ENCODE measurements at places on chromosomes 5 and 9.

DNA sequence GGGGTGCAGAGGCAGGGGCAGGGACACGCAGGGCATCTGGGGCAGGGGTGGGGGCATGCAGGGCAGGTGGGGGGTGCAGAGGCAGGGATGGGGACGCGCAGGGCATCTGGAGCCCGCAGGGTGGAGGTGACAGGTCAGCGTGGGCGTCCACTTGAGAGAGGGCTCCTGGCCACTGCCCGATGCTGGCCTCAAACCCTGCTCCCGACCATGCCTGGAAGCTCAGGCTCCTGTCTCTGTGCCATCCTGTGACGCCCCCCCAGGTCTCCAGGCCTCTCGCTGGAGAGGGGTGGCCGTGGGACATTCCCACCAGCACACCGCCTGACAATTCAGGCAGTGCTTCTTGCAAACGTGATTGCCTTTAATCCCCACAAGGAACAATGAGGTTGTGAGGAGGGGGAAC is 33.0 kb downstream of the ZDHHC11B start:
- DNase-seq, result no peak

DNA sequence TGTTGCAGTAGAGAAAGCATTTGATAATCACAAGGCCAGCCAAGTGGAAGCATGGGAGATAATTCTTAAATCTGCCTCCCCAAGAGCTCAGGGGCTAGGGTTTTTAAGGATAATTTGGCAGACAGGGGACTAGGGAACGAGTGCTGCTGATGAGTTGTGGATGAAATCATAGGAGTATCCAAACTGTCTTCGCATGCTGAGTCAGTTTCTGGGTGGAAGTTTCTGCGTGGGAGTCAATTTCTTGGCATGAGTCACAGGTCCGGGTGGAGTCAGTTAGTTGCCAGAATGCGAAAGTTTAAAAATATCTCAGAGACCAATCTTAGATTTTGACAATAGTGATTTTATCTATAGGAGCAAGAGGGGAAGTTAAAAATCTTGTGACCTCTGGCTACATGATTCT is 112.6 kb downstream of the TMC1 start:
- no peak for DNase-seq

GRCh38 chr9:125346080-125346732 is 84.6 kb downstream of the GAPVD1 start:
- no peak for DNase-seq

DNA sequence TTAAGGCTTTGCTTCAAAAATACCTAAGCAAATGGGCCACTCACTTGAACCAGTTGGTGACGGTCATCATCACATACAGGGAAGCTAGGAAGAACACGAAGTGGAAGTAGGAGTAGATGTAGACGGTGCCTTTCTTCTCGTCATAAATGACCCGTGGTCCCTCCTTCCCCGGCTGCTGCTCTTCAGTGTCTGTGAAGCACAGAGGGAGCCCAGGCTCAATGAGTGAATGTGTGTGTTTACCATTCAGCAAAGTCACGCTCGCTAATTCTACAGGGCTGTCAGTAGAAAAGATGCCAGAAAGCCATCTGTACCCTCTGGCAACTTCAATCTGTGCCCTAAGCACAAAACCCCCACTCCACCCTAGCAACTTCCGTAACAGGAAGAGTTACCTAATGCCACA is 109.8 kb downstream of the SERINC5 start:
- no peak for DNase-seq

- DNase-seq, result no peak
Measured at GRCh38 chr5:180807654-180808414, 5.2 kb upstream of the MGAT1 start.

- DNase-seq, result no peak
Measured at GRCh38 chr5:41748631-41749030, 121.6 kb downstream of the OXCT1 start.

DNA sequence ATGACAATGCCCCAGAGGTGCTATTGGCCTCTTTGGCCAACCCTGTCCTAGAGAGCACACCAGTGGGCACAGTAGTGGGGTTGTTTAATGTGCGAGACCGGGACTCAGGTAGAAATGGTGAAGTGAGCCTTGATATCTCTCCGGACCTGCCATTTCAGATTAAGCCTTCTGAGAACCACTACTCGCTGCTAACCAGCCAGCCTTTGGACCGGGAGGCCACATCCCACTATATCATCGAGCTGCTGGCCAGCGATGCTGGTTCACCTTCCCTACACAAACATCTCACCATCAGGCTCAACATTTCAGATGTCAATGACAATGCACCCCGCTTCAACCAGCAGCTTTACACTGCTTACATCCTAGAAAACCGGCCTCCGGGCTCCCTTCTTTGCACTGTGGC is 1.4 kb downstream of the PCDHGC5 start:
- DNase-seq, result no peak

- no peak for DNase-seq
Measured at GRCh38 chr5:157455057-157455456, 5.0 kb upstream of the NIPAL4 start.

DNA sequence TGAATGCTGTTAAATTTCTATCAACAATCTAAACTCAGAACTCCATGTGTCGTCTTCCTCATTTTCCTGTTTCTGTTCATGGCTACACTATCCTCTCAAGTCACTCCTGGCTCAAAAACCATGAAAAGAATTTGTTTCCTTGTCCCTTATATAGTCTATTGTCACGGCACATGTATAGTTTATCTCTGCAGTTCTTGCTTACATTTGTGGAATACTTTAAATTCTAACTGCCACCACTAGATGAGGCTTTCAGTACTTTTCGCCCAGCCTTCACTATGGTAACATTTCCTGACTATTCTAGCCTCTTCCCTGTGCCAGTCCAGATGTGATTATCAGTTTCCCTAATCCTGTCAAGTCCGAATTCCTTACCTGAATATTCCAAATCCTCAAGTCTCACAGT is 34.6 kb downstream of the PKD2L2 start:
- no peak for DNase-seq

DNA sequence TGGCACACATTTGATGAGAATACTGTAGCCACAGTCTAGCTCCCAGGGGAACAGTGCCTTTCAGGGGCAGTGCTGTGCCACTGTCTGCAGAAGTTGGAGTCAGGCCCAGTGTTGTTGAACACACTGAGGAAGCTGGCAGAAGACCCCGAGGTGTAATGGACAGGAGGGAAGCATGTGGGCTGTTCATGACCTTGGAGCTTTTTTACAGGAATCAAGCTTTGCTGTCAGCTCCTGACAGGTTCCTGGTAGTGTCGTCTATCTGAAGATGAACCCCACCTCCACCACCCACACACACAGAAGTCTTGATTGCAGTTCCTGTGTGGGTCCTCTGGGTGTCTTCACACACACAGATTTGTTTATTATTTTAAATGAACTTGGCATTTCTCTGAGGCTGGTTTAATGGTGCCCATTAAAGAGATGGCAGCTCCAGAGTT is 40.3 kb upstream of the TNFAIP8 start:
- peak; percentile 45 for DNase-seq

DNA sequence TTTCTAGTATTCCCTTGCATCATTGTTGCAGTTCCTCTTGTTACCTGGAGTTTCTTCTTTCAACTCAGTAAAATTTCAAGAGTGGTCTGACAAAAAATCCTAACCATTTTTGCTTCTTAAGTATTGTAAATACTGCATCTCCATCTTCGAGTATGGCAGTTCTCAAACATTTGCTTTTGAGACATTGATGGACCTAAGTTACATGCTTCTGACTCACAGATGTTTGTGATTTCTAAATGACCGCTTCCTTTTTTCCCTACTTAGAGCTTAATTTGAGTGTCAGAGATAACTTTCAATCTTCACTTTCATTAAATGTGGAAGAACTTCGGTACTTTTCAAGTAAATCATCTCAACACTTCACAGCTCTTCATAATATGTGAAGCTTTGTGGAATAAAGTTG is 4.2 kb downstream of the UHRF2 start:
- DNase-seq, result peak; percentile 5

- no peak for DNase-seq
Measured at GRCh38 chr9:109205526-109205925, 38.5 kb upstream of the FRRS1L start.

Measured in T-helper 1 cell (primary cell).